Naive thymus-derived CD4-positive, alpha-beta T cell (primary cell): ENCODE measurements at places on chromosomes 7 and 10.

DNA sequence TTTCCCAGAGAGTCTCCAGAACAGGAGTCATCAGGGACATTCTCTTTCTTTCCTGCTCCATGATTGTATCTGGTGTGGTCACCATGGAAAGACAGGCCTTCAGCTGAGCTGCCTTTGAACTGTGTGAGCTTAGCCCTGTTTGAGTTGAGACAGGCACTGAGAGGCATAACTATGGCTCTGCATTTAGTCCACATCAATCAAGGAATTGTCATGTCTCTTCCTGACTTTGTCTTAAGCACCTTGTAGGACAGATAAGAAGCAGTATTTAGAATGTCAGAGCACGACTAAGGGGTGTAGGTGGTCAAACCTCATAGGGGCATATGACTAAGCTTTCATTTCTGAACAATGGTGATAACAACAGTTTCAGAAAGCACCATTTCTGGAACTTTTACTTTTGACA is 53.5 kb downstream of the EPDR1 start:
- H3K27me3 ChIP-seq = no peaks in the 10 kb centered on the region
- no peak for DNase-seq
- no peaks in the 10 kb centered on the region for H3K36me3 ChIP-seq
- no peak overlapping the region for H3K4me3 ChIP-seq
- no peaks in the 10 kb centered on the region for H3K4me1 ChIP-seq

DNA sequence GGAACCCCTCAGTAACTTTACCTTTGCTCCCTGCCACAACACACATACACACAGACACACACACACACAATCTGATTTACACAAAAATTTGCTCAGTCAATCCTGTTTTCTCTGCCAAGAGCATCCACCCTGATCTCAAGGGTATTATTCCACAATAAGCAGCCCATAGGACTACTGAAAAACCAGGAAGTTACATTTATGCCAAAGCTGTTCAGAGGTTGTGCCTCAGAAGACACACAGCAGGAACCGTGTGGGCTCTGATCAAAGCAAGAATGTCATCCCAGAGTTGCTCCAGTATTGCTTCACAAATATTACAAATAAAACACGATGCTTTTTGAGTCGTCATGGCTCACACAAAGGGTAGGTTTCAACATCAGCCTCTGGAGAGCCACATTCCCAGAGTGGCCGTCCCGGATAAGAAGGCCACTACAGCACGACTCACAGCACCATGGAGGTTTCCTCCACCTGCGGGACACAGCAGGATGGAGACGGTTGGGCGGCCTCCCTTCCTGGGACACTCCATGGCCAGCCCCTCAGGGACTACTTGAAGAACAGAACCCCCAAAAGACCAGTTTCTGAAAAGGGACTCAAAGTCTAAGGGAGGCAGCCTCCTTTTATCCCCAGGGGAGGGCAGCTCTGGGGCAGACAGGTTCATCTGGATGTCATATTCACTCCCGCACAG is 1.6 kb downstream of the AIFM2 start:
- no peak overlapping the region for H3K27ac ChIP-seq
- H3K4me3 ChIP-seq = no peak overlapping the region
- no peaks in the 10 kb centered on the region for H3K27me3 ChIP-seq
- H3K4me1 ChIP-seq = peaks cover 7% of the 10 kb centered on the region

DNA sequence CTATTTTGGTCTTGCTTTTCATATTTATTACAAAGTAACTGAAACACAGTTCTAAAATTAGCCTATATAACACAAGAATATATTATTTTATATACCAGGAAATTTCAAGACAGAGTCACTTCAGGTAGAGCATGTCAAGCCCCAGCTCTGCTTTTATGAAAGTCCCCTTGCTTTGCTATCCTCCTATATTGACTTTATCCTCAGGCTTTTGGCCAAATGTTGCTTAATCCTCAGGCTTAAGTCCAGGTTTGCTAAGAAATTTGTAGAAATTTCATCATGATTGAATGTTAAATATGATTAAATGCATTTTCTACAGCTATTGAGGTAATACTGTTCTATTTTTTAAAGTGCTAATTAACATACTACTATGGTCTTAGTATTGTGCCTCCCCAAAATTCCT is 227.6 kb downstream of the FZD1 start:
- H3K27ac ChIP-seq = no peak overlapping the region
- no peaks in the 10 kb centered on the region for H3K4me1 ChIP-seq
- no peaks in the 10 kb centered on the region for H3K27me3 ChIP-seq
- no peaks in the 10 kb centered on the region for H3K36me3 ChIP-seq
- no peak for DNase-seq

- H3K4me3 ChIP-seq = no peak overlapping the region
- H3K36me3 ChIP-seq = no peaks in the 10 kb centered on the region
- no peaks in the 10 kb centered on the region for H3K27me3 ChIP-seq
- DNase-seq = no peak
- H3K27ac ChIP-seq = no peak overlapping the region
Measured at GRCh38 chr7:82209179-82209747, 234.3 kb downstream of the CACNA2D1 start.

GRCh38 chr7:99791667-99792369 is 7.8 kb upstream of the CYP3A4 start:
- no peak overlapping the region for H3K4me3 ChIP-seq
- H3K36me3 ChIP-seq = no peaks in the 10 kb centered on the region
- H3K27ac ChIP-seq = no peak overlapping the region
- no peaks in the 10 kb centered on the region for H3K27me3 ChIP-seq
- H3K4me1 ChIP-seq = no peaks in the 10 kb centered on the region

DNA sequence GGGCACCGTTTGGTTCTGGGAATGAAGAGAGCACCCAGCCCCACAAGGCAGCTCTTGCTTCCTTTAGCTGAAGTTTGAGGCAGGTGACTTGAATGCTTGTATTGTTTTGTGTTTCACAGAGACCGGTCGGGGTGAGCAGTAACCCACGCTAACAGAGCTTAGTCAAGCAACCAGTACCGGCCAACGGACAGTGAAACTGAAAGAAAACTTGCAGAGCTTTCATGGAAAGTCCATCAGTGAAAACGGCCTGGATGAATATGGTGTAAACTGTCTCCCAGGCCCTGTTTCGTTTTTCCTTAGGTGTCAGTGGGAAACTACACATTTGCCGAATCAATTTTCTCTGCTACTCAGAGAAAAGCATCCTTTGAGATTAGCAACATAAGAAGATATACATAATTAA is 101.1 kb downstream of the LYZL1 start:
- no peak overlapping the region for H3K4me3 ChIP-seq
- H3K27ac ChIP-seq = no peak overlapping the region
- no peaks in the 10 kb centered on the region for H3K36me3 ChIP-seq
- DNase-seq = no peak
- H3K27me3 ChIP-seq = no peaks in the 10 kb centered on the region

GRCh38 chr10:12507165-12507850 is 158.0 kb downstream of the CAMK1D start:
- no peaks in the 10 kb centered on the region for H3K4me1 ChIP-seq
- H3K36me3 ChIP-seq = no peaks in the 10 kb centered on the region
- no peak overlapping the region for H3K4me3 ChIP-seq

DNA sequence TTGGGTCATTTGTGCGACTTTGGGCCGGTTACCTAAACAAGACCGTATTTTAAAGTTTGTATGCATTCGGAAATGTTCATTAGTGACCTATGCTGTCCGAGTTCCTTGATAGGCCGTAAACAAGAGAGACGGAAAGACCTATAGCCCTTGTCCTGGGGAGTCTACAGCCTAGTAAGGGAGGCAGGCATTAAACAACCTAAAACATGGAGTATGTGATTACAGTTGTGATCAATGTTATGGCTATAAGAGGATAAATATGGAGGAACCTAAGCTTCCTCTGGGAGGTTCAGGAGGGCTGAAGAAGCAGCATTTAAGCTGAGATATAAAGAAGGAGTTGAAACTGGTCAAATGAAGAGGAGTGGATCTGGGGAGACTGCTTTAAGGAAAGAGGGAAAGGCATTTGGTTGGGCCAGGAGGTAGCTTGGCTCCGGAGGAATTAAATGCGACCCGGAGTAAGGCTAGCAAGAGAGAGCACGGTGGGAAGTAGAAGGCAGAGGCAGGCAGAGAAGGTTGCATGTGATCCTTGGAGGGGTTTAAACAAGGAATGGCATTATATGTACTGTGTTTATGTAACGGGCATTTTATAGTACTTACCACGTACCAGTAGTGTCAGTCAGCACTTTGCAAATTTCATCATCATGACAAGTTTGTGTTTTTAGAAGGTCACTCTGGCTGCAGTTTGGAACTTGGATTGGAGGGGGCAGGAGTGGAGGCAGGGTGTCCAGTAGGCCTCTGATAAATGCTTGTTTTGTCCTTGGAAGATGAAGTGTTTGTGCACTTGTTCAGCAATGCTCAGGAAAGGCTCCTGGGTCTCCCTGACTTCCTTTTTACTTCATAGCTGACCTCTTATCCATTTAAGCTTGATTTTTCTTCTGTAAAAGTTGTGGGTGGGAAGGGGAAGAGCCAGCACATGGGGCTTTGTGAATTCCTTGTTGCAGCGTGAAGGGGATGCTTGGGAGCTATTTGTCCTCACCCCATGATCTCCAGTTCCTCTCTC is 1.0 kb upstream of the AVPI1 start:
- H3K4me3 ChIP-seq = peak overlapping the region; percentile 80
- no peaks in the 10 kb centered on the region for H3K36me3 ChIP-seq
- H3K27me3 ChIP-seq = no peaks in the 10 kb centered on the region
- peaks cover 25% of the 10 kb centered on the region for H3K4me1 ChIP-seq
- peak overlapping the region; percentile 81 for H3K27ac ChIP-seq
- DNase-seq = no peak

DNA sequence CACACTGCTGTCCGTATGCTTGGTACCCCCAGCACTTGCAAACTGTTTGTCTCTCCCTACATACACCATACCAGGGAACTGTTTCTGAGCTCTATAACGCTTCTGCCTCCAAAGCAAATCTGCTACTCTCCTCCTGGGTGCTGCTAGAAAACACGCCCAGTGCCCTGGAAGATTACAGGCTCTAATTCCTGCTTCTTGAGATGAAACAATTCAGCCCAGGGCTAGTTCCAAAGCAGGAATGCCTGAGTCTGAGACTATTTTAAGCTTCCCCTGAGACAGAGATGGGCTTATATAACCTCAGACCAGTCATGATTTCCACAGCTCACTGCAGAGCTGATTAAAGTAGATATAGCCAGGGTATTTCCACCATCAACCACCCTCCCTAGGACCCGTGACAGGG is 327.1 kb downstream of the GPR158 start:
- no peaks in the 10 kb centered on the region for H3K4me1 ChIP-seq
- no peak for DNase-seq
- no peak overlapping the region for H3K27ac ChIP-seq
- no peaks in the 10 kb centered on the region for H3K36me3 ChIP-seq

GRCh38 chr10:114501650-114502049 is 97.3 kb upstream of the AFAP1L2 start:
- peak overlapping the region; percentile 45 for H3K27ac ChIP-seq
- DNase-seq = no peak
- H3K27me3 ChIP-seq = no peaks in the 10 kb centered on the region
- no peaks in the 10 kb centered on the region for H3K36me3 ChIP-seq

DNA sequence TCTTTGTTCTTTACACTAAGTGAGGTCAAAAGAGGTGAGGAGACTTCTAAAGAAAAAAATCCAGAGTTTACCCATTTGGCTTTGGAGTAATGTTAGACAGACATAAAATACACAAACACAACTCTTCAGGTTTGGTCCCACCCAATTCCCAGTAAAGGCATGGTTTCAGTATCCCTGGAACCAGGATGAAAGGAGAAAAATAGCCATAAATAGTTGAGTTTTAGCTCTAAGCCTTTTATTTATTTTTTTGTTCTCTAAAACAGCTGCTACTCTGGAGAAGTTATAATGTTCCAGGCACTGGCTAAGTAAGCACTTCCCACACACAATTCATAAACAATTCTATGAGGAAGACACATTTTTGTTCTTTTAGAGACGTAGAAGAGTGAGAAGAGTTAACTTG is 4.0 kb downstream of the ABCB1 start:
- H3K36me3 ChIP-seq = no peaks in the 10 kb centered on the region
- H3K4me1 ChIP-seq = peaks cover 3% of the 10 kb centered on the region
- H3K27ac ChIP-seq = no peak overlapping the region
- H3K4me3 ChIP-seq = no peak overlapping the region

- H3K4me1 ChIP-seq = no peaks in the 10 kb centered on the region
- H3K36me3 ChIP-seq = no peaks in the 10 kb centered on the region
- no peak overlapping the region for H3K27ac ChIP-seq
- no peaks in the 10 kb centered on the region for H3K27me3 ChIP-seq
- DNase-seq = no peak
Measured at GRCh38 chr10:29918623-29919400, 140.6 kb downstream of the JCAD start.

GRCh38 chr10:122267849-122268737 is 3.0 kb upstream of the BTBD16 start:
- H3K36me3 ChIP-seq = no peaks in the 10 kb centered on the region
- H3K4me1 ChIP-seq = no peaks in the 10 kb centered on the region
- H3K27me3 ChIP-seq = no peaks in the 10 kb centered on the region
- H3K4me3 ChIP-seq = no peak overlapping the region
- H3K27ac ChIP-seq = no peak overlapping the region

DNA sequence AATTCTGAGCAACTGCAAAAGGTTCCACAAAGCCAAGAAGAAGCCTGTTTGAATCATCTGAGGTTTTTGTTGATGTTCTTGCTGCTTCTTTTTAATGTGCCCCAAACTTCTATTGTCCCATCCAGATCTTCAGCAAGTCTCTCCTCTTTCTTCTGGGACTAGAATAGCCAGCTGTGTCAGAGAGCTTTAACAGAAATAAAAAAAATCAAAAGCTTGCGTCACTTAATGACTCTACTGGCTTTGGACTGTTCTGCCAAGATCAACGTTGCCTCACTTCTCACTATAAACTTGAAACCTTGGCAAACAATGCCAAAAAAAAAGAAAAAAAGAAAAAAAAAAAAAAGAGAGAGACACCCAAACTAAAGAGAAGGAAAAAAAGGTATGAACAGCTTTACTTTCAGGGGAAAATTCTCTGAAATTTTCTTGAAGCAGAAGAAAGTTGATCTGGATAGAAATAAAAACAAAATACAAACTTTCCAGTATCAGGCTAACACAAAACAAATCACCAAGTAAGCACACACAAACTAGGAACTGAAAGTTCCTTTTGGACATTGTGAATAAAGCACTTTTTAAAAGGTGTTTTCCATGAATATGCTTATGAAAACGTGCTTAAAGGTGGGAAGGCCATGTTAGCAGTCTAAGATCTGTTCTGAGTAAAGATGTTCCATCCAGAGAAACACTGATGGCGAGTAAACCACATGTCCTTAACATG is 14.8 kb downstream of the USP54 start:
- no peak for DNase-seq
- no peak overlapping the region for H3K27ac ChIP-seq
- H3K27me3 ChIP-seq = no peaks in the 10 kb centered on the region
- H3K4me1 ChIP-seq = no peaks in the 10 kb centered on the region
- no peak overlapping the region for H3K4me3 ChIP-seq

GRCh38 chr10:100192350-100192749 is 6.5 kb upstream of the ERLIN1 start:
- no peak overlapping the region for H3K4me3 ChIP-seq
- peaks cover 3% of the 10 kb centered on the region for H3K4me1 ChIP-seq
- no peak for DNase-seq
- H3K27ac ChIP-seq = no peak overlapping the region

DNA sequence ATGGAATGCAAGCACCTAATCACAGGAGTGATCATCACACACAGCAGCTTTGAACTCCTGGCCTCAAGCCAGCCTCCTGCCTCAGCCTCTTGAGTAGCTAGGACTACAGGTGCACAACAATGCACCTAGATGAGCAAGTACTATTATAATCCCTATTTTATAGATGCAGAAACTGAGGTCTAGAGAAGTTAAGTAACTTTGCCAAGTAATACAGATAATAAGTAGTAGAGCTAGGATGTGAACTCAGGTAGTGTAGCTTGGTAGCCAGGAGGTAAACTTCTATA is 33.7 kb downstream of the DNAJC12 start:
- H3K27me3 ChIP-seq = no peaks in the 10 kb centered on the region
- no peak overlapping the region for H3K27ac ChIP-seq
